ENCODE measurements at places on chromosomes 1 and 21.

GRCh38 chr1:172054172-172054571 is 212.9 kb downstream of the DNM3 start:
- no peak for DNase-seq

- no peak for DNase-seq
Observed at GRCh38 chr1:68347415-68347814, 102.3 kb downstream of the RPE65 start.

- no peak for DNase-seq
Observed at GRCh38 chr1:158425027-158425426, 1.0 kb downstream of the OR10K2 start.

DNA sequence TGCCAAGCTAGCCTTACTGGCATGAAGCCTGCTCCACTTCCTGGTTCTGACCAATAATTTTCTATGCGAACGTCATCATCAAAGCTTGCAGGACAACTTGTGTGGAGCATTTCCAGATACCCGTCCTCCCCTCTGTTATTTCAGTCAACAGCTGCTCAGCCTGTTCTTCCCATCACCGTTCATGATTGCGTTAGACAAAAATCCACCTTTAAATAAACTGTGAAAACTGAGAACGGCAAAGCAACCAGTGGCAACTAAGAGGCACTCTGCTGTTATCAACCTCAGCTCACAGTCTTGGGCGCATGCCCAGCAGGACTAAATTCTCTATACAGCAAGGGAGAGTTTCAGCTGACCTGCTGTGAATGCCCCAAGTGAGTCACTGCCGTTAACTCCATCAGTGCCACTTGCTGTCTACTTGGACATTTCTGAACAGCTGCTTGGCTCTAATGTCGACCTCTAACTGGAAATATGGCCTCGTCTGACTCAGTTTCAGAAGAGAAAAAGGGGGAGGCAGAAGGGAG is 207.4 kb upstream of the RUNX1 start:
- peak; percentile 97 for DNase-seq

DNA sequence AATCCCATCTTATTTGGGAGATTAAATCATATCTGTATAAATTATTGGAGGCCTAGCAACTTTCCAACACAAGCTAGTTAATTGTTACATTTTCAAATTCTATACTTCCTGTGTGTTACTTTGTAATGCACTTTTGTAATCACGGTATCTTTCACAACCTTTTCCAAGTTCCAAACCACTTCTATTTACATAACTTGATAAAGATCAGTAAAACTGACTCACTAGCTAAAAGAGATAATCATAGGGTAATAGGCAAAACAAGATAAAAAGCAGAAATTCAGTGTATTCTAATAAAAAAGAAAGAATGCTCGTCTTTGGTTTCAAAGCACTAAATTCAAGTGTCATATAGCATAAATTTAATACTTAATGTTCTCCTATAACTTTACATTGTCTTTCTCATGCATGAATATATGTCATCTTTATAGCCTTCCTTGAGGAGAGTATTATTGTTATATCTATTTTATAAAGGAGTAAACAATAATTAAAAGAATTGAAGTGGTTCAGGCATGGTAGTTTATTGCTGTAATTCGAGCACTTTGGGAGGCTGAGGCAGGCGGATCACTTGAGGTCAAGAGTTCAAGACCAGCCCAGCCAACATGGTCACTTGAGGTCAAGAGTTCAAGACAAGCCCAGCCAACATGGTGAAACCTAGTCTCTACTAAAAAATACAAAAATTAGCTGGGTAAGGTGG is 66.4 kb downstream of the RGS13 start:
- peak; percentile 54 for DNase-seq

- DNase-seq, result no peak
Observed at GRCh38 chr1:107691540-107691939, 273.4 kb downstream of the VAV3 start.

DNA sequence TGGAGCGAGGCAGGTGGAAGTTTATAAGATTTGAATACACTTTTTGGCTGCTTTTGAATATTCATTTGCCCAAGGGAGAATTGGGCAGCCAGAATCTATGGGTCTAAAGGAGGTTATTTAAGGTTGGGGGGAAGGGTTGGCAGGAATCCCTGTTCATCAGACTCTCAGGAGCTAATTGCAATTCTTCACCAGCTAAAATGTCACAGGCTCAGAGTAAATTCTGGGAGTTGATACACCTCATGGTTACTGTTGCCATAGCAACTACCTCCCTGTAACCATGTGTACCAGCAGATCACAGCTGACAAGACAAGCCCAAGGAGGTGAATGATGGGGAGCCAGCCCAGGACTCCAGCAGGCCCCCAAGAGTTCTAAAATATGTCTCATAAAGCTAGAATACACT is 75.5 kb downstream of the CAMK2N1 start:
- peak; percentile 22 for DNase-seq

DNA sequence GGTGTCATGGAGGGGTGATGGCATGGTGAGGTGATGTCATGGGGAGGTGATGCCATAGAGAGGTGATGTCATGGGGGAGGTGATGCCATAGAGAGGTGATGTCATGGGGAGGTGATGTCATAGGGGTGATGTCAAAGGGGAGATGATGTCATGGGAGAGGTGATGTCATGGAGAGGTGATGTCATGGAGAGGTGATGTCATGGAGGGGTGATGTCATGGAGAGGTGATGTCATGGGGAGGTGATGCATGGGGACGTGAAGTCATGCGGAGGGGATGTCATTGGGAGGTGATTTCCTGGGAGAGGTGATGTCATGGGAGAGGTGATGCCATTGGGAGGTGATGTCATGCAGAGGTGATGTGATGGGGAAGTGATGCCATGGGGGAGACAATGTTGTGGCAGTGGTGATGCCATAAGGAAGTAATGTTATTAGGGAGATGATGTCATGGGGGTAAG is 92.1 kb upstream of the C1orf174 start:
- peak; percentile 5 for DNase-seq

GRCh38 chr1:31977385-31978131 is 36.1 kb upstream of the KHDRBS1 start:
- DNase-seq, result peak; percentile 93

GRCh38 chr1:9824702-9825089 is 931 bp upstream of the CLSTN1 start:
- DNase-seq, result no peak

DNA sequence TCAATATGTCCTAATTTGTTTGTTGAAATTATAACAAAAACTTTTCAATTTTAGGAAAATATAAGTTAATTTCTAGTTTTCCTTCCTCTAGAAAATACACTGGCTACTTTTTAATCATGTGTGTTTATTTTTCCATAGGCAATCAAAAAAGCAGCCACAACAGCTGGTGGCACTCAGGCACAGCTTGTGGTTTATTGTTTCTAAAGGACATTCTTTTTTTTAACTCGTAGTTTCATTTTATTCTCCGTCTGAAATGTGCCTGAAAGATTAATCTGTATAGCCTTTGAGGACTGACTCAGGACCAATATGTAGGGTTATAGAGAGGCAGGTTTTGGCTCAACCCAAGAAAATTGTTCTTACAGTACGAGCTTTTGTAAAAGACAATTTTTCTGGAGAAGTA is 20.7 kb upstream of the STX12 start:
- DNase-seq, result no peak

DNA sequence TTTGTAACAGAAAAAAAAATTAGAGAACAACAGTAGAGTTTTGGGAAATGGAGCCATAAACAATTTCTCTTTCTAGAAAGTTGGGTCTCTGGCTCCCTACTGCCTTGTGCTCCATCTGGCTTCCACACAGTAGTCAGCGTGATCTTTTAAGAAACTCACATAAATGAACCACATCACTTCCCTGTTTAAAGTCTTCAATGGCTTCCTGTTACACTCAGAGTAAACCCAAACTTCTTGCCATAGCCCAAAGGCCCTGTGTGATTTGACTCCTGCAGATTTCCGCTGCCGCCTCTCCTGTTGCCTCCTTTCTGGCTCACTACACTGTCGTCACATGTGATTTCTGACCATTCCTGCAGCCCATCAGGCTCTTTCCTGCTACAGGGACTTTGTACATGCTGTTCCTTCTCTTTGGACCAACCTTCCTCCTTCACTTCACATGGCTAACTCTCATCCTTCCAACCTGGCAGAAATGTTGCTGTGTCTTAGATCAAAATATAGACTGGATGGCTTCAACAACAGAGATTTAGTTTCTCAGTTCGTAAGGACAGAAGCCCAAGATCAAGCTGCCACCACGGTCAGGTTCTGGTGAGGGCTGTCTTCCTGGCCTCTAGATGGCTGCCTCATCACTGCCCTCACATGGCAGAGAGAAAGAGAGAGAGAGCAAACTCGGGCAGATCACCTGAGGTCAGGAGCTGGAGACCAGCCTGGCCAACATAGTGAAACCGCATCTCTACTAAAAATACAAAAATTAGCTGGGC is 34.0 kb downstream of the OPRD1 start:
- DNase-seq, result no peak

DNA sequence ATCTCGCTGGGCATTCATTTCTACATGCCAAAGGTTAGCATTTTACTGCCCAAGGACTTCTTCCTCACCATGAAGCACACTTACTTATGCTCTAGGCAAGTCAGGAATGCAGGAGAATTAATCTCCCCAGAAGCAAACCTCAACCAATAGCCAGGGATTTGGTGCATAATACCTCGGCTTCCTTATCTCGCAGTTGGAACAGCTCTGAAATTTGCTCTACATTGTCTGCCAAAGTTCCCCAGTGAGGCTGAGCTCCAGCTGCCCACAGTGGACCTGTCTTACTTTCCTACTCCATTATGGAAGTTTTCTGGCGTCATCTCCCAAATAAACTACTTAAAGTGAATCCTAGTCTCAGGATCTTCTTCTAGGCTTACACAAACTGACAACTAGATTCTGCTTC is 57.6 kb upstream of the PPM1J start:
- no peak for DNase-seq

- DNase-seq, result peak; percentile 90
Observed at GRCh38 chr1:232477728-232478127, 152.2 kb downstream of the SIPA1L2 start.

- no peak for DNase-seq
Observed at GRCh38 chr21:34086887-34087306, 13.5 kb downstream of the MRPS6 start.

DNA sequence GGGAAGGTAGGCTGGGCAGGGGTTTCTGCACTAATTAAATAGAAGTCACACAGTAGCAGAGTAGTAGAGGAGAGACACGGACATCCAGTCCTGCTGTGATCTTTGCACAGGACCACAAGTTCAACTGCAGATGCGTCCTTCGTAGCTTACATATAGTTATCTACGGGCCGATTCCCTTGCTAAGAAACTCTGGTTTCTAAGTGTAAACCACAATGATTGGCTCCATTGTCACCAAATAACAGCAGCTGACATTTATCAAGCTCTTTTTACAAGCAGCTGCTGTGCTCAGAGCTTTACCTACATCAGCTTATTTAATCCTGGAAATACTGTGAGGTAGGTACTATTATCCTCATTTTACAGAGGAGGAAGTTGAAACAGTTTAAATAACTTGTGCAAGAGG is 3.1 kb downstream of the SLC45A3 start:
- no peak for DNase-seq

DNA sequence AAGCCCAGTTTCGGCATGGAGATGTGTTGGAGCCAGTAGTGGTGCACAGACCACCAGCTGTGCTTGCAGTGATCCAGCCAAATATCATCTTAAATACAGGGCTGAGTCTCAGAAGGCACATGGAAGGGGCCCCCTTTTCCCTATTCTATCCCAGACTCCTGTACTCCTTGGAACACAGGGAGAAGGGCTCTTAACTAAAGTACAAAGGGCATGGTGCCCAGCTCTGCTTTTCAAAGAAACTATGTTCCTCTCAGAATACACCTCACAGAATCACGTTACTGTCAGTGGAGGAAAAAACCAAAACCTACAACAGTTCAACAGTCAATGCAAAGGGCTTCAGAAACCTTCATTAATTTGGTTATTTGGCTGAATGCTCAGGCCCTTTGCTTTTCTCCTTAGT is 180.6 kb upstream of the C1orf105 start:
- DNase-seq, result no peak

GRCh38 chr1:184296466-184297243 is 90.2 kb upstream of the C1orf21 start:
- peak; percentile 98 for DNase-seq

GRCh38 chr1:180787628-180788307 is 124.9 kb upstream of the KIAA1614 start:
- no peak for DNase-seq

DNA sequence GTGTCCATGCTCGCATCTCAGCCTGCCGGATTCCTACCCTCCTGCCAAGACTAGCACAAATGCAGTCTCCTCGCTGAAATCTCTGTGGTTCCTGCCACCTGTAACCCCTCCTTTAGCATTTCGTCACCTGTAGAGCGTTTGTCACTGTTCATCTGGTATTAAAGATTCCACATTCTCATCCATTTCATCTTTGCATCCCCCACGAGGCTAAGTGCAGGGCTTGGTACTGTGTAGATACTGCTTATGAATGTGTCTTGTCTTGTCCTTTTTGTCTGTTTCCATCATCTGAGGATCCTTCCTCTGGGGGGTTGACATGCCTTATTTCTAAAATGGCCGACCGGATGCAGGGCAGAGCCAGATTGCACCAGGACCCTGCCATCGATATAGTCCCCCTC is 53.7 kb upstream of the DNAJC6 start:
- no peak for DNase-seq

GRCh38 chr1:204990059-204990664 is 52.9 kb upstream of the CNTN2 start:
- DNase-seq, result no peak

DNA sequence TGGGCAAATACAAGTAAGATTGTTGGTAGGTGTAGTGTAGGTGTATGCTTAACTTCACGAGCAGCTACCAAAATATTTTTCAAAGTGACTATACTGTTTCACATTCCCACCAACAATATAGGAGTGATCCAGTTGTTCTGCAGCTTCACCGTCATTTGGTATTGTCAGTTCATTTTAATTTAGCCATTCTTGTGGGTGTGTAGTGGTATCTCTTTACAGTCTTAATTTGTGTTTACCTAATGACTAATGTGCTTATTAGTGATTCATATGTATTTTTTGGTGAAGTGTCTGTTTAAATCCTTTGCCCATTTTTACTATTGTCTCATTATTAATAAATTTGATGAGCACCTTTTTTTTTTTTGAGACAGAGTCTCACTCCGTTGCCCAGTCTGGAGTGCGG is 35.4 kb downstream of the RCSD1 start:
- no peak for DNase-seq

DNA sequence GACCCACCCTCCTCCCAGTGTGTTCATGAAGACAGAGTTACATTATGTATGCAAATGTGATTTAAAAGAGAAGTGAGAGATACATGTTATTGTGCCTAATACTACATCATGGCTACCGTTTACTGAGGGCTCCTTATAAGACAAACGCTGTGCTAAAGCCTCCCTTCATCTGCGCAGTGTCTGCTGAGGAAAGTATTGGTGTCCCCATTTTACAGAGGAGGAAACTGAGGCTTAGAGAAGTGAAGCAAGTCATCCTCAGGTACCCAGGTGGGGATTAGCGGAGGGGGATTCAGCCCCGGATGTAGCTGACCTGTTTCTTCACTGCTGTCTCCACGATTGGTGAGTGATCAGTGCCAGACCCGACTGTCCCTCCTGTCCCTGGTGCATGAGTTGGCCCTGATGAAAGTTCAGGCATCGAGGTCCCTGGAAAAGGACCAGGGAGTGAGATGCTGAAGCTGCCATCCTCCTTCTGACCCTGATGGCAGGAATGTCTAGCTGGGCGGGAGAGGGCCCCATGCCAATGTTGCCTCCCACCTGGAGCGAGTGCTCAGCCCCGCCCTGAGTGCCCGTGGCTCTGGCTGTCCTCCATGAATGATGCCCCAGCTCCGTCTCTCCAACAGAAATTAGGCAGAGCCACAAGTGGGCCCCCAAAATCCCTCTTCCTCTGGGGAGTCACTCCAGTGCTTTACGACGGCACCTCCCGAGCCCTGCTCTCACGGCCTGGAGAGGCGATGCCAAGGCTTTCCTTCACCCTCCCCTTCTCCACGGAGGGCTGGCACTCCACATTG is 204.7 kb downstream of the KAZN start:
- no peak for DNase-seq

GRCh38 chr1:56972976-56973375 is 7.2 kb upstream of the C8B start:
- DNase-seq, result peak; percentile 70
